ENCODE measurements at places on chromosomes 5 and 9.

- DNase-seq, result no peak
Observed at GRCh38 chr5:2253040-2253975, 370.6 kb upstream of the IRX4 start.

- DNase-seq, result no peak
Observed at GRCh38 chr9:79362100-79363081, 209.4 kb upstream of the TLE4 start.

DNA sequence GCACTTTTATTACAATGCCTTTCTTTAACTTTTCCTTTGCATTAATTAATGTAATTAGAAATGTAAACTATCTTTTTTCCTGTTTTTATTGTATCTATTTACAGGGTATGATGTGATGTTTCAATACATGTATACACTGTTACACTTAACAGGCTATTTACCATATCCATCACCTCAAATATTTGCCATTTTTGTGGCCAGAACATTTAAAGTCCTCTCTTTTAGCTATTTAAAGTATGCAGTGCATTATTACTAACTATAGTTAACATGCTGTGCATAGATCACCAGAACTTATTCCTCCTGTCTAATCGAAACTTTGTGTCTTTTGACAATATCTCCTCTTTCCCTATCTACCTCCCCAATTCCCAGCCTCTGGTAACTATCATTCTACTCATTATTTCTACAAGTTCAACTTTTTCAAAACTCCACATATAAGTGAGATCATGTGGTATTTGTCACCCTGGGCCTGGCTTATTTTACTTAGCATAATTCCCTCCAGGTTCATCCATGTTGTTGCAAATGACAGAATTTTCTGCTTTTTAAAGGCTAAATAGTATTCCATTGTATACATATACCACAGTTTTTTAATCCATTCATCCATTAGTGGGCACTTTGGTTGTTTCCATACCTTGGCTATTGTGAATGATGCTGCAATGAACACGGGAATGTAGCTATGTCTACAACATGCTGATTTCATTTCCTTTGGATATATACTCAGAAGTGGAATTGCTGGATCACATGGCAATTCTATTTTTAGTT lies 32.8 kb downstream of the OR2K2 start:
- no peak for DNase-seq

DNA sequence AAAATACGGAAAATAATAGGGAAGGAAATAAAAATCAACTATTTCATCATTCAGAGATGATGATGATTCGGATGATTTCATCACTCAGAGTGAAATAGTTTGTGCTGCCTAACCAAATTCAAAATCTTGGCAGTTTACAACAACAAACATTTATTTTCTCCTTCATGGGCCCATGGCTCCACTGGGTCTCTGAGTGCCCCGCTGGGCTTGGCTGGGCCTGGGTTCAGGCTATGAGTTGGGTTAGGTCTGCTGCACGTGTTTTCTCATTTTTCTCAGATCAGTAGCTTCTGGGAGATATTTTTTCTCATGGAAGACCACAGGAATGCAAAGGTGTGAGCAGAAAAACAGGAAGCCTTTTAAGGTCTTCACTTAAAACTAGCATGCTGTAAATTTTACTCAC lies 24.0 kb upstream of the F2RL1 start:
- no peak for DNase-seq

DNA sequence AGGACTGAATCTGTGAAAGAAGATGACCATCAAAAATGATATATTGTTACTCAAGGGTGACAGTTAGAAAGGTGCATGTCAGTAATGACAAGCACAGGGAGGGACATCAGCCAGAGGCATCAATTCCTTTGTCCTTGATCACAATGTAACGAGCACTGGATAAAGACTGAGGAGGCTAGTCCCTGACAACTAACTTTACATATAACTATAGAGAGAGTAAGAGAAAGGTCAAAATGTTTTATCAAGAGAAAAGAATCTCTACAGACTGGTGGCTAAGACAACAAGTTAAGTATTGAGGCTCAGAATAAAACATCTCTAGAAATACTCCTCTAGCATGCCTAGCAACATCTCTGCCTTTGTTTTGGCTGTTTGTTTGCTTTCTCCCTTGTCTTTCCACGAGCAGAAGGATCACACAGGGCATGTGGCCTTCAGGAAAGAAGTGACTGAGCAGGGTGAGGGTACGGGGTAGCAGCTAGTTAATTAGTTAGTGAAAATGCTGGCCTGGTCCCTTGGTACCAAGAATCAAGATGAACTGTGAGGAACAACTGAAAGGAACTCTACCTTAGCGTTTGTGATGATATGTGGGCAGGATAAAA lies 724.1 kb upstream of the MEF2C start:
- DNase-seq, result no peak

Data from activated T-cell treated with anti-CD3 and anti-CD28 coated beads for 48 hours (primary cell).